GM12865 (cell line): ENCODE measurements at places on chromosomes 11 and 22.

DNA sequence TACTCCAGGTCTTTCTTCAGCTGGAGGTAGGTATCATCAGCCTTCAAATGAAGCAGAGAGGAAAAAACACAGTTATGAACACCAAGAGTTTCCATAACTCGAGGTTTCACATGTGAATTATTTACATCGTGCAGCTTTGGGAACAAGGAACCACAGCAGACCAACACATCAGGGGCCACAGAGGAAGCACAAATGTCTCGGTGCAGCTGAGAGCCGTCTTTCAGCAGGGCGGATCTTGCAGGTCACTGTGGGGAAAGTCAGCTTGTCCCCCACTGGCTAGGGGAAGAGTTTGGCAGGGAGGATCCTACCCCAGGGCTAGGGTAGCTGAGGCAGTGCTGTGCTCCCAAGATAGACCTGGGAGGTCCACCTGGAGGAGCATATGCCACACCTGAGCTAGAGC lies 74.7 kb downstream of the C11orf58 start:
- DNase-seq, result no peak

DNA sequence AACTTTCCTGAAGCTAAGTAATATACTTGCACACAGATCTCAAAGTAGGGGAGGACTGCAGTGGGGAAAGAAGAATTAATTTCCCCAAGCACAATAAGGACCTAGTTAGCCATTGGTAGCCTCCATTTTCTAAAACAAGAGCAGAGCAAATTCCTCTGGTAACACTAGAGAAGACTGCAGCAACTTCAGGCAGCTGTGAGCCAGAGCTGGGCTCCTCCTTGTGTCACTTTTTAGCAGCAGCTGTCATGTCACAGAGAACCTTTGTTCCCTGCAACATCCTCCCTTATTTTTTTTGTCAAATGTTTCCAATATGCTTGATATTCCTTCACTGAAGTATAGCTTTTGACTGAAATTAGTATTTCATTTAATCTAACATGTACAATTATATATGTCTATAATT lies 54.4 kb downstream of the RRAS2 start:
- DNase-seq, result no peak

DNA sequence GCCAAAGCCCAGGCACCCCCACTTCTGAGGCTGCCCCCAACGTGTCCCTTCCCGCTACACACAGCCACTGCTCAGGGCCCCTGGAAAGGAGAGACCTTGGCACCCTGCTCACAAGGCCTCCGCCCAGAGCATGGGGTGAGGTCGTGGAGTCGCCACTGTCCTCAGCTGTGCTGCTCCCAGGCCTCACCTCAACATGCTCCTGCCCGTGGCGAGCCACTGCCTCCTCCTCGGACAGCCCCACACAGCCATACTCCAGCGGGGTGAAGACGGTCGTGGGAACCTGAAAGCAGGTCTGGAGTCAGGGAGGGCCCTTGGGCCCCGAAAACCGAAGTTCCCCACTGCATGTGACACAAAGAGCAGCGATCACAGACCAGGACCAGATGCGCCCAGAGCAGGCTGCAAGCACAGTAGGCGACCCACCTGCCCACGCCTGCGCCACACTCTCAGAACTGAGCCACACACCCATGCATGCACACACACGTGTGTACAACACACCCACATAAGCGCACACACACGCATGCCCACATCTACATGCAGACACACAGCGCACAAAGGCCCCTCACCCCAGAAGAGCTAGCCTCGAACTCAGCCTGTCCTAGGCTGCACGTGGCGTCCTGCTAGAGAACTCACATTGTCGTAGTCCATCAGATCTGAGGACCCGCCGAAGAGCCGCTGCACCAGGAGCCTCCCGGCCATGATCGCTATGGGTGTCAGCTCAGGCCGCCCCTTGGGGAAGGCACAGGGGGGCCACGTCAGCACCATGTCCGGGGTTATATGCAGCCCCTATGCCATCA lies 25.5 kb upstream of the GNB1L start:
- DNase-seq, result no peak

DNA sequence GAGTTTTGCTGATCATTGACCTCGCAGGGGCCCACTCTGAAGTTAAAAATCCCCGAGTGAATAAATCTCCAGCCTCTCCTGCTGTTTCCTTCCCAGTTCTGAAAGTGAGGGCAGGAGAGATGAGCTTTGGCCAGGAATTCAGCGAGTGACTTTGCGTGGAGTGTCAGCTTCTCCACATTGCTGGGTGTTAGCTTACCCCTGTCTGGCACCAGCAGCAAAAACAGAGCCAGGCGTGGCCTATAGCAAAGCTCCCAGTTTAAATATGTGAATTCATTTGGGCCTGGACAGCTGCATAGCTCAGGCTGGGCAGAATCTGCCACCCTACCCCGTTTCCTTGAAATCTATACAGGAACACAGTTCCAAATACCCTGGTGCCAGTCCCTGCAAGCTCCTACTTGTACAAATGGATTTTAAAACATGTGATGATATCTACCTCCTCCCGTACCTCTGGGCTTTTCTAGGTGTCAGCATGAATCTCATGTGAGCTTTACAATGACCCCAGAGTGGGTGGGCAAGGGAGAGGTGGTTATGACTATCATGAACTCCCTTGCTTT lies 25.6 kb downstream of the TIMP3 start:
- no peak for DNase-seq

DNA sequence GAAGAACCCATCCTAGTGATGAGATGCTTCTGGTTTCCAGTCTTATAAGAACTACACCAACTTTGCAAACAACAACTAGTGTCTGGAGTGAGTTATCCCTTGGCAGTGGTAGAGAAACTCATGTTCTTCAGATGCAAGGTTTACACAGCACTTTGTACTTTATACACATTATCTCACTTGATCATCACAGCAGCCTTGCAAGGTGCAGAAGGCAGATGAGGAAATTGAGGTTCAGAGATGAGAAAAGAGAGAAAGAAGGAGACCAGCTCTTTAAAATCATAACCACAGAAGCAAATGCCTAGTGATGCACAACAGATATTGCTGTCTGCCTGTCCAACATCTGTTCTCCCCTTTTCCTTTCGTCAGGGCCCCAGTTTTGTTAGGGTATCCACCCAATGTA lies 16.7 kb upstream of the CD44 start:
- peak; percentile 39 for DNase-seq

GRCh38 chr11:96122601-96123074 lies 198.7 kb upstream of the MTMR2 start:
- no peak for DNase-seq

DNA sequence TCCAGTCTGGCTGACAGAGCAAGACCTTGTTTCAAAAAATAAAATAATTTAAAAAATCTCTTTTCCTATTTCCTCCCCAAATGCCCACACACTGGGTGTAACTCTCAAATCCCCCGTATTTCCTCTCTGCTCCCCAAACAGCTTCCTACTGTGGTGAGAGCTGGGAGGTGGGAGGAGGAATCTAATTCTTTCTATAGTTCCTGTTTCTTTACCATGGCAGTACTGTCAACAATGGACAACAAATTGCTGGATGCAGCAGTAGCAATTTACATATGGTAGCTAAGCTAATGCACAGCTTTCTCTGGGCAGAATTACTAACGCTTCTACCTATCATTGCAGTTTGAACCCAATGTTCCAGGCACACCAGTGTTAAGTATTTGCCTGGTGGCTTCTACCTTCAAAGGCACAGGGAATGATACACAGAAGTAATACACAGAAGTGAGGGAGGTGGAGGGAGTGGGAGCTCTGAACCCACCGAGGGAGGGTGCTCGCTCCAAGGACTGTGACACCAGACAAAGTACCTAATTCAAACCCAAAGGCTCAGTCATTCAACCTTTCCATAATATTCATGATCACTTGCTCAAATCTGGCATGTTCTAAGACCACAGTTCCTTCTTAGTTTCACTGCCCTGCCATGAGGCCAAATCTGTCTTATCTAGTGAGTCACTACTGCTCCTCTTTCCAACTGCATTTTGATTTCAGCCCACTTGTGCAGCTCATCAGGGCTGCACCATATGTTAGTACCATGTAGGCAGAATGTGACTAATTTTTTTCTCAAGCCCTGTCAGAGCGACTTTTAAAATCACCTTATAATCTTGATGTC lies 37.9 kb downstream of the CELF1 start:
- peak; percentile 73 for DNase-seq
